Activated T-cell treated with anti-CD3 and anti-CD28 coated beads, Interleukin-2, amount 50 U/mL, for 72 hours (primary cell): ENCODE measurements at places on chromosomes 13 and 19. TPM values are rescaled to one million over a fixed set of nuclear protein-coding genes. Genes with fewer than 3 reads are reported as not detected.

ZNF441 gene
- total RNA-seq: 6.0 TPM

KASH5 gene
- total RNA-seq: 1.6 TPM

PLPPR3 gene
- not detected for total RNA-seq

PROSER1 gene
- 116 TPM for total RNA-seq

LRRC63 gene
- total RNA-seq: 2.5 TPM

PINLYP gene
- 8.9 TPM for total RNA-seq

RGCC gene
- total RNA-seq: 111 TPM

PSG11 gene
- total RNA-seq: not detected

FIZ1 gene
- 17.3 TPM for total RNA-seq

ZNF763 gene
- total RNA-seq: 2.4 TPM

KLK15 gene
- total RNA-seq: not detected

NBEA gene
- 1.2 TPM for total RNA-seq

BEST2 gene
- not detected for total RNA-seq

GSX1 gene
- total RNA-seq: not detected

PSG2 gene
- total RNA-seq: not detected
